ENCODE measurements at places on chromosomes 6 and 20. TPM values are rescaled to one million over a fixed set of nuclear protein-coding genes. Genes with fewer than 3 reads are reported as not detected.

DNA sequence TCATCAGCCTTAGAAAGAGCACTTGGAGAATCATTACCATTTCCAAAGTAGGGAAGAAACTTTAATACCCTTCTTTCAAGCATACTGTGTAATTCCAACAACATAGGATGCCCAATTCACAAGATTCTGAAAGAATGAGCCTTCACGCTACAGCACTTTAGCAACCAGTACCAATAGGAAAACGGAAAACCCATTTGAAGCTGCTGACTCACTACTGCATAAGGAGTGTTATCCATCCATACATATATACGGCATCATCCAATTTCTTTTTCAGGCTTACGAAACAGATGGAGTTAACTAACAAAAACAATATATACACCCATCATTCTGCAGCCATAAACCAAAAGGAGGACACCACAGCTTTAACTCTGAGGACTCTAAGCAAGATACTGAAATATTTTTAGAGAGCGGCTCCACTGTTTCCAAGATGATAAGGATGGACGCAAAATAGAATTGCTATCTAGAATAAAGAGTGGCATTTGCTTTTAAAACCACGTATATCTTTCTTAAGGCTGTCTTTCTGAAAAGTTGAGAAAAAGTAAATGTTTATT is 24.9 kb downstream of the FYN start:
- no peaks in the 10 kb centered on the region for H3K27me3 ChIP-seq
- no peak for DNase-seq
- no peak overlapping the region for H3K4me3 ChIP-seq
- no peaks in the 10 kb centered on the region for H3K36me3 ChIP-seq

- DNase-seq = no peak
- H3K4me1 ChIP-seq = no peaks in the 10 kb centered on the region
- H3K27ac ChIP-seq = no peak overlapping the region
- no peaks in the 10 kb centered on the region for H3K27me3 ChIP-seq
- H3K36me3 ChIP-seq = no peaks in the 10 kb centered on the region
These were observed 48.5 kb downstream of the BANF2 start for GRCh38 chr20:17748279-17748678.

Gene TASP1
- 16.4 TPM for total RNA-seq

DNA sequence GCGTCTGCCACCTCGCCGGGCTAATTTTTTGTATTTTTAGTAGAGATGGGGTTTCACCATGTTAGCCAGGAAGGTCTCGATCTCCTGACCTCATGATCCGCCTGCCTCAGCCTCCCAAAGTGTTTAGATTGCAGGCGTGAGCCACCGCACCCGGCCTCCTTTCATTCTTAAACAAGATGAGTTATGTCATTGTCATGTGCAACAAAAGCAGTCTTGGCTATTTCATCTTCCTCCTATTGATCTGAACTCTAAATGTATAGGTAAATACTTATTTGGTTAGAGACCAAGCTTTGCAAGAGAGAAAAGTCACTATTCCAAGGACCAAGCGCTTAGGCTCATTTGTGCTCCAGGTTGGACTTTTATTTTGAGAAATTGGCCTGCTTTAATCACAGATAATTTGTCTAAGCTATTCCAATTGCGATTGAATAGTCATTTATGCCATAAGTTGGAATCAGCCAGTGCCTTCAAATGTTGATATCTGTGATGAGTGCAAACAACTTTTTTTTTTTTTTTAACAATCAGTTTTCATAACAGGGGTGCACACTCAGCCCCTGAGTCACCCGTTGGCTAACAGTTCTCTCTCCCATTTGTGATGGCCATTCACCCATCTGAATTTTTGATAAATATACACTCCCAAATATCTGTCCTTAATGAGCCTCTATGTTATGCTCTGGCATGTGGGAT is 167.3 kb downstream of the BCAS1 start:
- peaks cover 19% of the 10 kb centered on the region for H3K4me1 ChIP-seq
- H3K27ac ChIP-seq = no peak overlapping the region
- H3K36me3 ChIP-seq = no peaks in the 10 kb centered on the region

GRCh38 chr6:161649841-161650240 is 376.0 kb upstream of the AGPAT4 start:
- peaks cover 4% of the 10 kb centered on the region for H3K36me3 ChIP-seq
- no peak overlapping the region for H3K27ac ChIP-seq
- H3K4me3 ChIP-seq = no peak overlapping the region
- no peak for DNase-seq
- no peaks in the 10 kb centered on the region for H3K27me3 ChIP-seq
- no peaks in the 10 kb centered on the region for H3K4me1 ChIP-seq

DNA sequence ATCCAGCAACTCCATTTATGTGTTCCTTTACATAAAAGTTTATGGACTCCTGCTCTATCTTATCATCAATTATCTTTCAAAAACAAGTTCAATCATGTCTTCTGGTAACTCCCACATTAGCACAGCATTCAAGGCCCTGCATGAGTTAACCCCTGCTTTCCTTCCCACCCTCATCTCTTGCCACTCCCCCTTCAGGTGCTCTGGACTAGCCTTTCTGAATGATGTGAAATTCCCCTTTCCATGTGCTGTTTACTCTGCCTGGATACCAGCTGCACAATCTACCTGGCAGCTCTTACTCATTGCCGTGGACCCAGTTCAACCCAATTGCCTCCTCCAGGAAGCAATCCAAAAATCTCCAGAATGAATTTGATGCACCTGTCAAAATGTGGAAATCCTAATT is 11.9 kb downstream of the ADGRF4 start:
- no peak overlapping the region for H3K27ac ChIP-seq
- H3K36me3 ChIP-seq = no peaks in the 10 kb centered on the region
- no peaks in the 10 kb centered on the region for H3K27me3 ChIP-seq
- no peak for DNase-seq
- H3K4me3 ChIP-seq = no peak overlapping the region

GRCh38 chr6:110475066-110475653 is 1.3 kb downstream of the SLC22A16 start:
- DNase-seq = peak; percentile 35
- H3K27ac ChIP-seq = no peak overlapping the region
- H3K4me1 ChIP-seq = no peaks in the 10 kb centered on the region
- H3K27me3 ChIP-seq = peaks cover 29% of the 10 kb centered on the region

DNA sequence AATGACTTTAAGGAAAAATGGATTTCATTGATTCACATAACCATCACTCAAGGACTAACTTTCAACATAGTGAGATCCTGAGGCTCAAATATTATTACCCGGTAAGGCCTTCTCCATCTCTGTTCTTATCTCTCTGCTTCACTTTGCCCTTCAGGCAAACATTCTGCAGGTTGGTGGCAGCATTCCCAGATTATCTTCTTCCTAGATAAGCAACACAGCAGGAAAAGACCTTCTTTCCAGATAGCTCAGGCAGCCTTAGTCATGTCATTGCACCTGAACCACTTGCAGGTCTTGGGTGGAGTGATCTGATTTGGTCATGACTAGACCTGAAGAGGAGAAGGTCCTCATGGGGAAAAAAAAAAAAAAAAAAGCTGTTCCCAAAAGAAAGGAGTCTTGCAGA is 5.3 kb upstream of the HIVEP2 start:
- no peak overlapping the region for H3K27ac ChIP-seq
- no peaks in the 10 kb centered on the region for H3K4me1 ChIP-seq
- H3K36me3 ChIP-seq = no peaks in the 10 kb centered on the region
- no peak for DNase-seq
- H3K27me3 ChIP-seq = no peaks in the 10 kb centered on the region
- no peak overlapping the region for H3K4me3 ChIP-seq

DNA sequence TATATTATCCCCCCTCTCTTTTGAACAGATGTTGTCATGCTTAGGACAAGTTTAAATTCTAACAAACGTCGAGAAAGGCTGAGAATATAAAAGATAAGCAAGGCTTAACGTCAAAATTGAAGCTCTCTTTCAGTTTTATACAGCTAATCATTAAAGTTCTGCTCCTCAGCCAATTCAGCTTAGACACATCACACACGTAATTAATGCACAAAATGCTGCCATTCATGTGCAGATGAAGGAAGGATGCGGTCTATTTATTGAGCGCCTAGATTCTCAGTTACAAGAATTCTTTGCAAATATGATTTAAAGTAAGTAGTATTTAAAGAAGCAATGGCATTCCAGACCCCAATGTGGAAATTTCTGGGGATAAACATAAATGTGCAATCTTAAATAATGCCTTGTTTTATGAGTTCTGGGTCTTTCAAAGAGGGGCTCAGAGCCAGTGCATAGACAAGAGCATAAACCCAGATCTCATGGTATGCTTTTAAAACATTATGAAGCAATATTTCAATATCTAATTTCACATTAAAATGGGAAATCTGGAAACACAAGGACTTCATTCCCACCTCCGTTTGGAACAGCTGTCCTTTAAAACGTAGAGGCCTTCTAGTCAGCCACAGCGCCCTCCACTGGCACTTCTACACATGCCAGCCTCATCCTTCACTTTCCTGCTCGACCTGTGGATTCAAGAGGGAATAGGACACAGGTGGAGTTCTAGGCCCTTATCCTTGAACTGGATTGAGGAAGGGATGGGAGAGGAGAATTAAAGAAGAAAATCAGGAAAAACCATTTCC is 85.8 kb downstream of the LYRM4 start:
- no peak for DNase-seq
- no peaks in the 10 kb centered on the region for H3K36me3 ChIP-seq
- peaks cover 10% of the 10 kb centered on the region for H3K4me1 ChIP-seq
- H3K4me3 ChIP-seq = no peak overlapping the region
- H3K27me3 ChIP-seq = no peaks in the 10 kb centered on the region
- H3K27ac ChIP-seq = no peak overlapping the region

Gene RIMS4
- 0.60 TPM for total RNA-seq

DNA sequence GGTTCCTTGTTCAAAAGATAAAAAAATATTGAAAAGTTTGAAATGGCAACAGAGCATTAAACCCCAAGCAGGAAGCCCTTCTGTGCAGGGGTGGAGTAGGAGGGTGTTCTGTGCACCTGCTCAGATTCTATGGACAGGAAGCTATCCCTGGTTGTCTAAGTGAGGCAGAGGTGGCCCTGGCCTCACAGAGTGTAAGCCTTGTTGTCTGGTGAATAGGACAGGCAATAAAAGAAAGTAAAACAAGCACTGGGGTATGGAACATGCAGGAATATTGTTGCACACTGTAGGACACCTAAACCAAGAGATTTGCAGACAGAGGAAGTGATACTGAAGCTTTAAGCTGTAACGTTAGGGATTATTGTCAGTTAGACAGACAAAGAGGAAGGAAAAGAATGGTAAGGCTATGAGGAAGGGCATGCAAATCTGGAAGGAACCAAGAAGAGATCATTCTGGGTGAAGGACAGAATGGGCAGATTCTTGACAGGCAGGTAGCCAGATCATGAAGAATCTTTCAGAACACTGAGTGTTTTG is 66.8 kb downstream of the TBC1D7 start:
- no peak overlapping the region for H3K27ac ChIP-seq
- H3K36me3 ChIP-seq = no peaks in the 10 kb centered on the region
- no peak overlapping the region for H3K4me3 ChIP-seq

DNA sequence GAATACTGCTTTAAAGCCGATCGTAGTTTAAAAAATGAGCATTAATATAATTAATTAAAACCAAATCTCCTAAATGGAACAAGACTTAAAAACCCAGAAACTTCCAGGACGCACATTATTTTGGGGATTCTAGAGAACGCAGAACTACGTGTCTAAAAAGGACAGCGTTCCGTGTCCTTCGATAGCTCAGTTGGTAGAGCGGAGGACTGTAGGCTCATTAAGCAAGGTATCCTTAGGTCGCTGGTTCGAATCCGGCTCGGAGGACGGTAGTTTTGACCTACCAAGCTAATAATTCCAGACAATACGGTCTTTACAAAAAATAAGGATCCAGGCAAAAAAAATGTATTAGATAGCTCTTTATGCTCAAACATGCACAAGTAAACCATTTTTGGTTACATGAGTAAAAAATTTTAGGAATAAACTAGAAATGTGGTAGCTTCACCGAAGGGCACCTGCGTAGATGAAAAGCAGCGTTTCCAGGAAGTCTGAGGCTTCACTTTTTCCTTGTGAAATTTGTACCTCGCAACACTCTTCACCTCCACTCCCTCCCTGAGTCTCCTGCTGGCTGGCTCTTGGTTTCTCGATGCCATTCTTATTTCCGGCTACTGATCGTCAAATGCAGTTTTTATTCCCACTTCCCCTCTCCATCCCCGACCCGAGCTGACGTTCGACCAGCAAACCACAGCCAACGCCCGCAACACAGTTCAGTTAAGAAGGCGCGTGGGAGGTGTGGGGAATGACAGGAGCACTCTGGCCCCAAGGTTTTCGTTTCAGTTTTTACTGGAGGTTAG is 19.6 kb upstream of the ABT1 start:
- H3K36me3 ChIP-seq = no peaks in the 10 kb centered on the region
- H3K27ac ChIP-seq = no peak overlapping the region
- no peak overlapping the region for H3K4me3 ChIP-seq
- H3K4me1 ChIP-seq = peaks cover 4% of the 10 kb centered on the region
- peak; percentile 59 for DNase-seq
- H3K27me3 ChIP-seq = peaks cover 16% of the 10 kb centered on the region
